ENCODE measurements at places on chromosomes 13 and 19.
A peak's percentile ranks its signal among the peaks of the same experiment; 100 is the strongest.

DNA sequence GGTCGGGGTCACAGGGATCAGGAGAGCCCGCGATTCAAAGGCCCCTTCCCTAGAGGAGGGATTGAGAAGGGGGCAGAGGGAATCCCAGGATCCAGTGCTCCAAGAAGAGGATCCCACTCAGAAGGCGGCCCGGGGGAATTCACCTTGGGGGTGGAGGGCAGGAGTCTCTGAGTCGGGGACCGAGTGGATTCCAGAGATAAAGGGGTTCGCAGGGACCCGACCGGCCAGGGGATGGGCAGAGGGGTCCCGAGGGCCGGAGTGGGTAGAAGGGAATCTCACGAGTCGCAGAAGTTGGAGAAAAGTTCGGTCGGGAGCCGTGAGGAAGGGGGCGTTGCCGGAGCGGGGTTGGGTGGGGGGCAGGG, 261 bp downstream of the PRKD2 start:
- peak; percentile 64 for DNase-seq

GRCh38 chr19:45499196-45500180, 1.2 kb downstream of the PPM1N start:
- DNase-seq: no peak

DNA sequence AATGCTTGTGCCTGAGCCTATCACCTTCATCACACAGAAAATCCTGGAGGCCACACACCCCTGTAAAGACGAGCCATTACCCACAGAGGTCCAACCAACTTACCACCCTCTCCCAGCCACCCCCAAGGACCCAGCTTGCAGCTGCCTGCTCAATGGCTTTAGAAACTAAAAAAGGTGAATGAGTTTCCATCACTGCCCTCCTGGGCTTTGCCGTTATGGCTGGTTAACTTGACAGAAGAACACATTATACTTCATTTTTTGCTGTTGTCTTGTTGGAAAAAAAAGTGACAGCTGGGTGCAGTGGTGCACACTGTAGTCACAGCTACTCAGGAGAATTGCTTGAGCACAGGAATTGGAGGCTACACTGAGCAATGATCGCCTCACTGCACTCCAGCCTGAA, 17.4 kb upstream of the FEM1A start:
- no peak for DNase-seq

DNA sequence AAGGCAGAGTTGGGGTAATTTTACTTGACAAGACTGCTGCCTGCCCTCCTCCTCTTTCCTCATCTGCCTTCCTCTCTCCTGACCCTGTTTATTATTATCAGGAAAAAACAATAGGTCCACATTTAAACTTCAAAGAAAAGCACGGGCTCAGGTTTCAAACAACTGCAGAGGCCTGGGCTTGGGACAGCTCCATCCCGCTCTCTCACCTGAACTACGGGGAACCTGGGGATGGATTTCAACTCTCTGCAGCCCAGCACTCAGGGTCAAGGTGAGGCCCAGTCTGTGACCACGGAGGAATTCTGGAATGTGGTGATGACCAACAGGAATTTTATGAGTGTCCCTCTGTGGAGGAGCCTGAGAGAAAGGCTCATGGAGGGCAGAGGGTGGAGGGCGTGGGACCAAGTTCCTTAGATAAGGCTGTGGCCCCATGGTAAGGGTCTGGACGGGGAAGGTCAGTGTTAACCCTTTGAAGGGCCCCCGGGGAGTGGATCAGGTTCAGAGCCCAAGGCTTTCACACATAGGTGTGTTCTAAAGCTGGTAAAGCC, 220.8 kb upstream of the MAB21L1 start:
- no peak for DNase-seq

DNA sequence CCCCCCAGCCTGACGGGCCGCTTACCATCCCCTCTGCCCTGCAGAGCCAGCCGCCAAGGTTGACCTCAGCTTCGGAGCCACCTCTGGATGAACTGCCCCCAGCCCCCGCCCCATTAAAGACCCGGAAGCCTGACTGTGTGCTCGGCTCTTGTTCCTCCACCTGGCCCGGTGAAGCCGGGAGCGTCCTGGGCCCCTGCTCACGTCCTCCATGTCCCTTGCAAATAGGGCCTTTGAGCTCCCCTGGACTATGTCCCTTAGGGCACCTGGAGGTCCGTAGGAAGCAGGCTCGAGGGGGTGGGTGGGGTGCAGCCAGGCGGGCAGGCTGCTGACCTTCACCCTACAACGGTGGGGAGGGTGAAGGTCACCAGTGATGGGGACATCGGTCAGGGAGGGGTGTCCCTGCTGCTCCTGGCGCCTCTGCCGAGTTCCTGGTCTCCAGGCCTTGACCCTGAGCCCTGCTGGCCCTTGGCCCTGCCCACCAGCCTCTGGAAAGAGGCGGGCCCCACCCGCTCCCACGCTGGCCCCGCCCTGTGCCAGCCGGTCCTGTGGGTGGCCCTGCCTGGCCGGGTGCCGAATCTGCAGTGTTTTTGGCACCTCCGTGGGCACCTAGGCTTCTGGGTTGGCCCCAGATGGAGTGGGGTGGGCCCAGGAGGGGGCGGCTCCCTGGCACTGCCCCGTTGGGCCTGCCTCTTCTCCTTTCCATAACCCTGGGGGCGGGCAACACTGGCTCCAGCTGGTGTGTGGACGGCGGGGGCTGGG, 3.3 kb downstream of the ATP5F1D start:
- DNase-seq: no peak

DNA sequence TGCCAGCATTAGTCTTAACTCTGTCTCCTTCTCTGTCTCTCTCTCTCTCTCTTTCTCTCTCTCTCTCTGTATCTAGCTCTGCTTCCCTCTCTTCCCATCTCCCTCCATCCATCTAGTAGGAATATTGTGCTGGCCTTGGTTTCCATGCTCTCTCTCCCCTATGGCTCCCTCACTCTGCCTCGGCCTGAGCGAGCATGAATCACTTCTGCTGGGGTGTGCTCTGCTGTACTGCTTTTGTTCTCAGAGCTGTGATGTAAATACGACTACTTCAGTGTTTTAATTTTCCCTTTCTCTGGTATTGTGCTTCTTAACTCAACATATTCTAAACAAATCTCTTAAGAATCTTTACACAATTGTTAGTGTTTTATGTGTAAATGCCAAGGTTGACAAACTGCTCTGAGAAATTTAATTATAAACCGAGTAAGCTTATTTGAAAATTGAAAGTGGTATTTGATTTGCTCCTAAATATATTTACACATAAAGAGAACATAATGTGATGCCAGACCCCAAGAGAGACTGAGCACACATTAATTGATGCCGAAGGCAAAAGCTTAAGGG, 211.5 kb upstream of the KL start:
- no peak for DNase-seq

DNA sequence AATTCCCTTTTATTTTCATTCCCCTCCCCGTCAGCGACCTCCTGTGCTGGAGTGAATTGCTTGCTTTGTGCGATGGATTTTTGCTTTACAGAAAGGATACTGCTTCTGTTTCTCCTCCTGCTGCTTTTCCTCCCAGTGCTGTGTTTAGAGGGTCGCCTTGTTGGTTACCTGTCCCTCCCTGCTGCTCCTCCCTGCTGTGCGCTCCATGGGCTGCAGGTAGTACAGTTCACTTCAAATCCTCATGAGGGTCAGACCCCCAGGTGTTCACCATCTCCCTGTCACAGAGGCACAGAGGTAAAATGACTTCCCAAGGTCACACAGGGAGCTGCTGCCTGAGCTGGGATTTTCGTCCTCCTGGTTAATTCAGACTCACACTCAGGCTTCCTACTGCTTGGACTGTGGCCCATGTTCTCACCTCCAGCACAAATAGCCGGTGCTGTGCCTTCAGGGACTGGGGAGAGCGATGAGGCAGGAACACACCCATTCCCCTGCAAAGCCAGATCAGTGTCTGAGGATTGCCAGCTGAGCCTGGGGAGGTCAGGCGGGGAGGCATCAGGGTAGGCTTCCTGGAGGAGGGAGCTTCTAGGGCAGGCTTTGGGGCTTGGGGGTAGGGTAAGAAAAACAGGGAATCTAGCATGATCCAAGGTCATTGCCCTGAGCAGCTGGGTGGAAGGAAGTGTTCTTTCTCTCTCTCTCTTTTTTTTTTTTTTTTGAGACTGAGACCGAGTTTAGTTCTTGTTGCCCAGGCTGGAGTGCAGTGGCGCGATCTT, 14.4 kb downstream of the BICRA start:
- DNase-seq: peak; percentile 22

DNA sequence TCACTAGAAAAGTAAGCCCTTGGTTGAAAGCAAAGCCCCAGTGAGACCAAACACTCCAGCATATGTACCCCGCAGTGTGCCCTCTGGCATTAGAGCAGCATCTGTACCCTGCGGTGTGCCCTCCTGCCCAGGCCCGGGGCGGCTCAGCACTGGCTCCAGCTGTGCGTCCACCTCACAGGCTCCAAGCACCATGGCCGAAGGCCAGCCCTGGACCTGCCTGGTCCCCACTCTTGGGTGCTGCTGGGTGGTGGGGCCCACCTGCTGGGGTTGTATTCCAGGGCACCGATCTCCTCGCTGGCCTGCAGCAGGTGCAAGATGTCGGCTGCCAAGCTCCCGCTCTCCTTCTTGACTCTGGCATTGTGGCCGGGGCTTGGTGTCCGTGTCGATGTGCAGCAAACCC, 230.2 kb downstream of the TUBA3C start:
- peak; percentile 6 for DNase-seq

- DNase-seq: peak; percentile 82
Observed at GRCh38 chr19:38685666-38686529, 38.4 kb downstream of the ACTN4 start.

DNA sequence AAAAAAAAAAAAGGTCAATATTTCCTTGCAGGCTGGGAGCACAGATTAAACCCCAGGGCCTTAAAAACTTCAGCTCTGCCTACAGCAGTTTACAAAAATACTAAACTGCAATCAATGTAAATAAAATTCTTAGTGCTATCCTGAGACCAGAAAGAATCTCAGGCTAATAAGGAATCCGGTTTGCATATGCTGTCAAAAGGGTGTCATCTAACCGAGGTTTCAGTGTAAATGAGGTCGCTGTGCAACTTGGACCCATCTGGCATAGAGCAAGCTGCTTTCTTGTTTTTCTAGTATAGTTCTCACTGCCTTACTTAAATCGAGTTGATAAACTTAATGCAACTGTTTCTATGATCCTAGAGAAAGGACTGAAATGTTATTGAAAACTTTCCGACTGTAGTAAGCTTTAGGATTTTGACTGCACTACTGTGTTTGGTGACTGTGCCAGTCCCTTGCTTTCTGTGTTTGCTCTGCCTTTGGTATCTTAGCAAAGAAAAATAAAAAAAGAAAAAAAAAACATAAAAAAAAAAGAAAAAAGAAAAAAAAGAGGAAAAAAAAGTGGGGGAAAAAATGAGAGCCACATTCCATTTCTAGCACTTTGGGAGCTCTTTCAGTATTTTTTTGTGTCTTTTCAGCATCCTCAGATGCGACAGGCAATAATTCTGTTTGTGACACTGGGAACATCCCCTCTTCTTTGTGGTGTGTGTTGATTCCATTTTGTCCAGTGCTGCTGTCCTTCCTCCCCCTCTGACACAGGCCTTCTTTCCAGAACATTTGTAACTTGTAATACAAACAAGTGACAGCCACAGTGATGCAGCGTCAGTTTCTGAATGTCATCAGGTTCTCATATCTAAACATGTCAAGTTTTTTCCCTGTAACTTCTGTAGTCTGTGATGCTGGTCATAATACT, 340.5 kb downstream of the ZNF536 start:
- DNase-seq: no peak

DNA sequence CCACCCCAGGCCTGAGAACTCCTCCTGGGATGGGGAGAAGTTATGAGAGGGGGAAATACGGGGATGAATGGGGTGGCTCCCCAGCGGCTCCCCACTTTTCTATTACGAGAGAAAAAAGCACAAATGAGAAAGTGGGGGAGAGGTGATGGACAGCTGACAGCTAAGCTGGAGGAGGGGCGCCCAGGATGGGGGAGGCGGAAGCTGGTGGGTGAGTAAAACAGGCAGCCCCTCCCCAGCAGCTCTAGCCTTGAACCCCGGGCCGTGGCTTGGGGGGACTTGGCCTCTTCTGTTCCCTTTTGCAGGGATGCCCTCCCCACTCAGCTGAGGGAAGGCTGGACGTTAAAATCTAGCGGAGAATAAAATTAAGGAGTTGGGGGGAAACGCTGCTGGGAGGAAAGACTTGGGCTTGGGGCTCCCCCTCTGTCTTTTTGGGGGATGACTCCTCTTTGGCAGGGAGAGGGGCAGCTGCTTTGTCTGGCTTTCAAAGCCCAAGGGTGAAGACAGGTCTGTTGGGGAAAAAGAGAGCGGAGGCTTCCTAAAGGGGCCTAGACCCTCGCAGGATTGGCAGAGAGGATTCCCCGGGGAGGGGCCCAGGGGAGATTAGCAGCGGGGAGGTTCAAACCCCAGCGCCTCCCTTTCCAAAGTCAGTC, 1.4 kb upstream of the SAMD1 start:
- peak; percentile 75 for DNase-seq

- DNase-seq: no peak
Observed at GRCh38 chr19:15464394-15465385, at the start of gene RASAL3. Gene RASAL3, minus strand, starts transcription at chr19:15464544. Its CDS starts 186 bp downstream, at chr19:15464358.

DNA sequence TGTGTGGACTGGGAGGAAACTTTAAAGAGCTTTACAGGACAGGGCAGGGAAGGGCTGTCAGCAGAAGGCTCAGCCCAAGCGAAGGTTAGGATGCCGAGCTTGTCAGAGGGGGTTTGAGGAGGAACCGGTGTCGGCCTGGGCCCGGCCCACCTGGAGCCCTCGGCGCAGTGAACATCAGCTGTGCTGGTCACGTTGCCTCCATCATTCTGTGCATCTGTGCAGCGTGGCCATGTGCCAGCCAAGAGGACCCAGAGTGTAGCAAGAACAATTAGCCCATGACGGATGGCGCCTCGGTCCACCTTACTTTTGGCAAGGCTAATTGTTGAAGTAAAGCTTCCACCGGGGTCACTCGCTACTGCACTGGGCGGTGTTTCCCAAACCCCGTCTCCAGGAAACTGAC, 161.4 kb downstream of the PTPRS start:
- DNase-seq: no peak

GRCh38 chr13:99228737-99229691, 28.4 kb downstream of the UBAC2 start:
- no peak for DNase-seq

DNA sequence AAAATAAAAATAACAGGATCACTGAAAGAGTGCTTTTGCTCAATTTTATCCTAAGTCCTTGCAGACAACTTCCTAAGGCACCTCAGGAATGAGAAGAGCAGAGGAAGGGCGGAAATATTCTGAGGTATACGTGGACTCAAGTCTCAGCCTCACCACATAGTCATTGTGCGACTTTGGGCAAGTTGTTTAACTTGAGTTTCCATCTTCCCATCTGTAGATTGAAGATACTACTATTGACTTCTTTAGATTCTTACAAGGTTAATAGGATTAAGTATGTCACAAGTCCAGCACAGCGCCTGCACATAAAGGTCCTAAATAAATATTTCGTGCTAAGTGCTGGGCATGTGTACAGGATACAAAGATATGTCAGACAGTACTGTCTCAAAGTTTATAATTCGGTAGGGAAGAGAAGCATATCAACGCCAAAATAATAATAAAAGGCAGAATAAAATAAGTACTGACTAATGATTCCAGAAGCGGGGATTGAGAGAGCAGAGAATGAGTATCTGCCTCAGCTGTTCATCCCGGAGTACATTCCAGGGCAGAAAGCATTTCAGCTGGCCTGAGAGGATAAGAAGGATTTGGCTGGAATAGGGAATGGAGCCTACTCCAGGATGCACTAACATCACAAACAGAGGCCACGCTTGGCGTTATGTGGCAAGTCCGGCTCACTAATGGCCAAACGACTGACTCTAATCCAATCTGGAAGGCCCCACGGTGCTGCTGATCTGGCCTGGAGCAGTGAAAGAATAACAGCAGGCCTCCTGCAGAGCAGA, 139.7 kb downstream of the FLT1 start:
- DNase-seq: no peak

- no peak for DNase-seq
Observed at GRCh38 chr13:111953546-111954178, 113.3 kb upstream of the SOX1 start.
